ENCODE measurements at places on chromosomes 1 and 21.

DNA sequence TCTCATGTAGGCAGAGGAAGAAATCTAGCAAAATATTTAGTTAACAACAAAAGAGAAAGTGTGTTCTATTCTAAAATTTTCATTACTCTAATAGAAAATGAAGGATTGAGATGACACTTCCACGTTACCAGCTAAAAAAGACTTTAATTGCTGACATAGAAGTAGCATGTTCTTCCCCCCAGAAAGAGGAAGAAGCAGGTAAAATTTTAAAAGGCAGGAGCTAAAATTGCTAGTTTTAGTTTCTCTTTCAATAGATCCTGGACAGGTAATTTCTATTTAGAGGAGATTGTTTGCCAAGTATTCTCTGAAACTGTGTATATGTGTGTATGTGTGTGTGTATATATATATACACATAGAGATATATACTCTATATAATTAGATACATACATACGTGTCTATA, 248.1 kb upstream of the FMN2 start:
- no peak for DNase-seq

DNA sequence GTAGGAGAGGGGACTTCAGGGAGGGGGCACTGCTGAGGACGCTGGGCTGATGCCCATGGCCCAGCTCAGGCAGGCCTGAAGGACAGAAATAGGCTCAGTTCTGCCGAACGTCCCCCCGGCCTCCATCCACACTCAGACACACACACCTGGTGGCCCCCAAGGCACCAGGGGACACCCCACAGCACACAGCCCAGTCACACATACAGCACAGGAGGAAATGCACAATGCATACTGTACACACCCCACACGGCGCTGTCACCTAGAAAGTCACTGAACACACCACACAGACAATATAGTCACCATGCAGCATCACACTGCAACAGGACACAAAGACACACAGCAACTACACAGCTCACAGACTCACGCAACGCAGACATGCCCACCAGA, 562 bp downstream of the SYTL1 start:
- DNase-seq: no peak

- DNase-seq: no peak
Measured at GRCh38 chr1:226951286-226952117, 11.4 kb downstream of the COQ8A start.

DNA sequence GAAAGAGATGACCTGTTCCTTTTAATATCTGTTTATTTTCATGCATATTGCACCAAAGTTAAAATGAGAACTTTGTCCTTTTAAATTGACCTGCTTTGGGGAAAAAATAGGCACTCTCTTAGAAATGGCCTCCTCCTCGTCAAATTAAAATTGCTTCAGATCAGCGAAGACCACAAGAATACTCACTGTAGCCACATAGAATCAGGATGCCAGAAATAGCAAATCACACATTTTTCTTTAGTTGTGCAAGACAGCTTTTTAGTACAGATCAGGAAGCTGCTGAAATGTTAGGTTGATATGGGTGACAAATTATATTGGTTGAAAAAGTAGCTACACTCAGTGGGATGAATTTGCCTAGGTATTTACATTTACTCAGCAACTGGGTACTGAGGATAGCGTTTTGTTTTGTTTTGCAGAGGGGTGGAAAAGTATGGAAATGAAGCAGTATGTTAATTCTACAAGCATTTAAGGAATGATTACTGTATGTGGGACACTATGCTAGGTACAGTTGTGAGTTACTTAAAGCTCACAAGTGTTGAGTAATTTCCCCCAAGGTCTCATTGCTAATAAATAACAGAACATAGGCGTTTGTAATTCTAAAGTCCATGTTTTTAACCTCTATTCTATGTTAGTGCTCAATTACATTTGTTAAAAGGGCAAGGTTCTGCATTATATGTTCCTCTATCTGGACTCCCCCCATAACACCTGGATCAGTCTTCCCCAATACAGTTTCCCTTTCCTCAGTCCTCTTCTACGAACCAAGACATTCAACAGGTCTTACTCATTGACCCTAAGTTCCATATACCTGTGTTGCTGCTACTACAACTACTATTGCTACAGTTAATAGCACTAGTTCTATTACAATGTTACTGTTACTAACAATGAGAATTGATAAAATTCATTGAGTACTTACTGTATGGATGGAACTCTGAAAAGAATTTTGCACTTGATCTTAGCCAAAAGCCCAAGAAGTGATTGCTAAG, 99.4 kb upstream of the S1PR1 start:
- no peak for DNase-seq

GRCh38 chr1:151934048-151934493, 24.8 kb upstream of the THEM4 start:
- peak; percentile 49 for DNase-seq

DNA sequence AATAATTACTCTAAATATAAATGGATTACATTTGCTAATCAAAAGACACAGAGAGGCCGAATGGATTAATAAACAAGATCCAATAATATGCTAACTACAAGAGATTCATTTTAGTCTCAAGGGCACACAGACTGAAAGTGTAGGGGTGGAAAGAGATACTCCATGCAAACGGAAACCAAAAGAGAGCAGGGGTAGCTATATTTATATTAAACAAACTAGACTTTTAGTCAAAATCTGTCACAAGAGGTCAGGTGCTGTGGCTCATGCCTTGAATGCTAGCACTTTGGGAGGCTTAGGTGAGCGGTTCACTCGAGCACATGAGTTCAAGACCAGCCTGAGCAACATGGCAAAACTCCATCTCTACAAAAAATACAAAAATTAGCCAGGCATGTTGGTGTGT, 33.6 kb upstream of the DISP1 start:
- no peak for DNase-seq

DNA sequence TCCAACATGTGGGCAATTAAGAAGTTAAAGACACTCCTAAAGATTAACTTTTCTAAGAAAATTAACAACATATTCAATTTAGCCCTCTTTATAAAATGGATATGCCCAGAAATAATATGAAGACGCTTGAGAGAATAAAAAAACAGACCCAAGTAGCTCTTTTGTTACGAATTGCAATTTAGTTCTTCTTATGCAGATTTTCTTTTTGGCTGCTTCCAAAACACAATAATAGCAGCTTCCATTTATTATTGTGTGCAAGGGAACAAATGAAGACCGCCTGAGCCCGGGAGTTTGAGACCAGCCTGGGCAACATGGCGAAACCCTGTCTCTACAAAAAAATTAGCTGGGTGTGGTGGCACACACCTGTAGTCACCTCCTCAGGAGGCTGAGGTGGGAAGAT, 50.4 kb upstream of the BCL10 start:
- DNase-seq: no peak

DNA sequence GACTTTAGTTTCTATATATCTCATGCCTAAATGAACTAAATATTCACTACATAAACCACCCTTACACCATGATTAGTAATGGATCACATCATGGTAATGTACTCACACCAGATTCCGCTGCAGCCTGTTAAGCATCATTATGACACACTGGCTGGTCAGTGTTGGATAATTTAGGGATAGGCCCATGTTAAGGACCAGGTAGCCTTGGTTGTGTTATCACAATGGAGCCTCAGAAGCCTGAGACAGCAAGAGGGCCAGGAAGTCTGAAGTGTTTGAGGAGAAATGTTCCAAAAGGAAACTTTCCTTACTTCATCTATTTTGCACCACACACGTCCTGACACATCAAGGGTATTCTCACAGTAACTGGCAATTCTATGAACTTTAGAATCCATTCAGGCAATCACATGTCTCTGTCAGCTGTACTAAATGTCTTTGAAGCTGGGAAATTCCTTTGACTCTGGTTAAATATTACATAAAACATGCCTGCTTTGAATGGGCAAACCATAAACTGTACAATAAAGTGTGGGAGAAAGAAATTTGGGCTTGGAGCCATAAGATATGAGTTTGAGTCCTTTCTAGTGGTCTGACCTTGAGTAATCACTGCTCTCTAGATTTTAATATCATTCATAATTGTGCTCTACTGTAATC, 105.3 kb upstream of the DPT start:
- peak; percentile 20 for DNase-seq

DNA sequence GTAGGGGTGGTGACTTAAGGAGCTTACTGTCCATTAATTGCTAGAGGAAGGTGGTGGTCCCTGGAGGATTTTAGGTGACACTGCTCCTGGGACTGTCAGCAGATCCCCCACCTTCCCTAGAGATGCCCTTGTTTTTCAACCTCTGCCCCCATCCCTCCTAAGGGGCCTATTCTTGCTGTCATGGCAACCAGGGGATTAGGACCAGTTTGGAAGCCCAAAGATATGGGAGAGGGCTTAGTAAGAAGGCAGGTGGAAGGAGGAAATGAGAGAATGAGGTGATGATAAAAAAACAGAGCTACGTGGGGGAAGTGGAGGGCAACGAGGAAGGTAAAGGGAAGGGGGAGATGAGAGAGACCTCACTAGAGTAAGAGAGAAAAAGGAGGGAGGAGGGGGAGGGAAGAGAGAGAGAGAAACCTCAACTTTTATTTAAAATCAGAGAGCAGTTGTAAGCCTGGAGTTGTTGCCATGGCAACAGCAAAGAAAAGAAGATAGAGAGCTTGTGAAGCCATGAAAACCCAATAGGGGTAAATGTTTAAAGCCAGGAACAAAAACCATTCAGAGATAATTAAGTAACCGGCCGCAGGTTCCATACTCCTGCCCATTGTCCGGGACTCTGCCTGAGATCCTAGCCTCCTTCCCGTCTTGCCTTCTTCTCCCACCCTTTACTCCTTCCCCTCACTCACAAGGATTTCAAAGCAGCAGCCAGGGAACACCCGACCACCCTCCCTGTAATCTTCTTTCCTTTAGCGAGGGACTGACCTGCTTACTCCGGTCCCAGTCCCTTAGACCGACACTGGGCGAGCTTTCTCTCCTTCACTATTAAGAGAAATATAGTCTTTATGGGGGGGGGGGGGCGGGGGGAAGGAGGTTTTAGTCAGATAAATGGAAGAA, 20.6 kb downstream of the KIRREL1 start:
- no peak for DNase-seq

- no peak for DNase-seq
Measured at GRCh38 chr1:85137660-85138059, 63.2 kb downstream of the SYDE2 start.

DNA sequence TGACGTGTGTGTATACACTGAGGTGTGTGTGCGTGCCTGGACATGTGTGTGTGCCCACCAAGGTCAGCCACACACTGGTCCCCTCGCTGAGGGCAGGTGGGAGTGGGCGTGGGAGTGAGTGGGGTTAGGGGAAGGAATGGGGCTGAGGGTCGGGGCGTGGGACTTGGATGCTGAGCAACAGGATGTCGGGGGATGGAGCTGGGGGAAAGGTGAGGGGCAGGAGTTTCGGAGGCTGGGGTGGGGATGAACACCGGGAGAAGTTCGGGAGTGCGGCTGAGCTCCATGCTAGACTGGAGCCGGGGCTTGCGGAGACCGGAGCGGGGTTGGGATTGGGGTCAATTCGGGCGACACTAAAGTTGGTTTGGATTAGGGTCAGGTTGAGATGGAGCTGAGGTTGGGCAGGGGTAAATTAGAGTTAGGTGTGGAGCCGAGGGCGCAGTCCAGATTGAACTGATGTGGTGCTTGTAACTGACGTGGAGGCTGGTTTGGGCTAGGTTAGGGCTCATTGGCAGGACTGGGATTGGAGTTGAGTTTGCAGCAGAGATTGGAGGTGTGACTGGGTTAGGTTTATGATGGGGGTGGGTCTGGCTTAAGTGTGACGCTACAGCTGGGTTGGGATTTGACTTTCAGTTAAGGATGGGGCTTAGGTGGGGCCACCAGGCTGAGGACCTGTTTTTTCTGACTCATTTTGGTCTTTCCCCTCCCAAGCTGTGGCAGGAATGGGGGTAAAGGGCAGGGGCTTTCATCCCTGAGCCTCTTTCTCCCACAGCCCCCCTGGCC, 3.3 kb upstream of the GUCA2A start:
- no peak for DNase-seq

DNA sequence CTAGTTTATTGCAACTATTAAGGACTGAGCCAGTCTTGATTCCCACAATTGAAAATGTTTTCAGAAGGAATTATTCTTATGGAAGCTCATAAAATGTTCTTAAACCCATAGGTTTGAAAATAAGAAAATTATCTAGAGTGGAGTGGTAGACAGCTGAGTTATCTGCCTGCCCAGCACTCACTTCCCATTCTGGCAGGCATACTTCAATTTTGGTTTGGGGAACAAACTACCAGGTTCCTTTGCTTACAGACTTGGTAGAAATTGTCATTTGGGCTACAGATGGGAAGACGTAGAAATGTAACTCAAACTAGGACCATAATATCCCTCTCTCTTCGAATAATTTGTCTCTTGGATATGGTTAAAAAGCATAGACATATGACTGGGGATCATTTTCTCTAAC, 18.4 kb downstream of the JUN start:
- DNase-seq: no peak

- DNase-seq: no peak
Measured at GRCh38 chr1:164765557-164765956, 206.6 kb downstream of the PBX1 start.

- DNase-seq: no peak
Measured at GRCh38 chr1:212313616-212314015, 28.4 kb downstream of the PPP2R5A start.

- DNase-seq: no peak
Measured at GRCh38 chr1:22662986-22663408, 10.0 kb downstream of the C1QB start.

DNA sequence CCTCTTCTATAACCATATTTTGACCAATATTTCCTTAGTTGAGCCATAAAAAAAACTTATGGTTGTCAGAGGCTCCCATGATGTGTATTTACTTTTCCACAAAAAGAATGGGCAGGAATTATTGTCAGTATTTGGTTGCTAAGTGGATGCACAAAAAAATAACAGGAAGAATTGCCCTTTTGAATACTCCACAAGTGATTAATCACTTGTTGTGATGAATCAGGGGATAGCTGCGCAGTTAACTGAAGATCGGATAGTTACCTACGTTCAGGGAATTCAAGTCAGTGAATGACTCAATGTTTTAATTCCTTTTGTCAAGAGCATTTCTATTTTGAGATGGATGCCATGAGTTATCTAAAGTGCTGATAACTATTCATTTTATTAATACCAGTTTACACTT, 785.2 kb upstream of the B3GALT2 start:
- no peak for DNase-seq

DNA sequence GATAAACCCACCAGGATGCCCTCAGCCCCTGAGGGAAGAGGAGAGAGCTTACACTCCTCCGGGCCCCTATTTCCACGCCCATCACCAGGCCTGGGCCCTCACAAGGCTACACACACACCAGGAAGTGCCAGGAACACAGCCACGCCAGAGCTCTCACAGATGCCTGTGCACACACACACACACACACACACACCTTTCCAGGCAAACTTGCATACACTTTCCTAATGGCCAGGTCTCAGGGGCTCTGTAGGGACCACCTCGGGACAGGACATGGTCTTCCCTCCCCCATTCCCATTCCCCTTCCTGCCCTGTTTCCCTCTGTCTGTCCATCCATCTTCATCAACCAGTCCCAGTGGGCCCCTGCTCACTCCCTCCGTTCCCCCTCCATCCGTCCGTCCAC, 9.7 kb upstream of the EPHA2 start:
- no peak for DNase-seq

- no peak for DNase-seq
Measured at GRCh38 chr1:66119148-66119547, 326.5 kb downstream of the PDE4B start.

- no peak for DNase-seq
Measured at GRCh38 chr1:73366734-73367413, 831.1 kb downstream of the LRRIQ3 start.
